ENCODE measurements at places on chromosomes 3 and 15.

DNA sequence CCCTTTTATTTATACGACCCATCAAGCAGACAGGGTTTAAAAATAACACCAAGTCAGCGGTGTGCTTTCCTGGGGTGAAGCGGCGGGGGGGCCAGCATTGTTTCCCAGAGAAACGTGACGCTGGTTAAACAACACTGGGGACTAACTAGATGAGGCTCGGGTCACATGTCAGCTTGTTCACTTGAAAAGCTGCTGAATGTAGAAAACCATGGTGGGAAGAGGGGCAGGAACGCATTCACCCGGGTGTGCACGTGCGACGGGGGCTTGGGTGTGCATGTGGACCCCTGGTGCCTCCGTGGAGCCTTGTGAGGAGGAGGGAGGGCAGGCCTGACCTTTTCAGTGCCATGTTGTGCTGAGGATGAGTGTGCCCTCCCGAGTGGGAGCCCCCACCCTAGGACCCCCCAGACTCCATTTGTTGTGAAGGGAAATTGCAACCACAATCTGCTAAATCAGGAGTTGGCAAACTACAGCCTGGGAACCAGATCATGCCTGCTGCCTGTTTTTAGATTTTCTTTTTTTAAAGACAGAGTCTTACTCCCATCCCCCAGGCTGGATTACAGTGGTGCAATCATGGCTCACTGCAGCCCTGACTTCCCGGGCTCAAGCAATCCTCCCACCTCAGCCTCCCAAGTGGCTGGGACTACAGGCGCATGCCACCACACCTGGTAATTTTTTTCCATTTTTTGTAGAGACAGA is 70.4 kb upstream of the CMTM7 start:
- DNase-seq = no peak

GRCh38 chr3:97575742-97576141 is 188.8 kb upstream of the ARL6 start:
- no peak for DNase-seq

GRCh38 chr3:71254281-71255057 is 329.1 kb downstream of the FOXP1 start:
- no peak for DNase-seq

GRCh38 chr3:123444023-123444422 is 4.9 kb downstream of the ADCY5 start:
- no peak for DNase-seq

- no peak for DNase-seq
Observed at GRCh38 chr3:5292512-5292911, 105.0 kb downstream of the EDEM1 start.

- no peak for DNase-seq
Observed at GRCh38 chr3:132469326-132469725, 52.0 kb downstream of the DNAJC13 start.

DNA sequence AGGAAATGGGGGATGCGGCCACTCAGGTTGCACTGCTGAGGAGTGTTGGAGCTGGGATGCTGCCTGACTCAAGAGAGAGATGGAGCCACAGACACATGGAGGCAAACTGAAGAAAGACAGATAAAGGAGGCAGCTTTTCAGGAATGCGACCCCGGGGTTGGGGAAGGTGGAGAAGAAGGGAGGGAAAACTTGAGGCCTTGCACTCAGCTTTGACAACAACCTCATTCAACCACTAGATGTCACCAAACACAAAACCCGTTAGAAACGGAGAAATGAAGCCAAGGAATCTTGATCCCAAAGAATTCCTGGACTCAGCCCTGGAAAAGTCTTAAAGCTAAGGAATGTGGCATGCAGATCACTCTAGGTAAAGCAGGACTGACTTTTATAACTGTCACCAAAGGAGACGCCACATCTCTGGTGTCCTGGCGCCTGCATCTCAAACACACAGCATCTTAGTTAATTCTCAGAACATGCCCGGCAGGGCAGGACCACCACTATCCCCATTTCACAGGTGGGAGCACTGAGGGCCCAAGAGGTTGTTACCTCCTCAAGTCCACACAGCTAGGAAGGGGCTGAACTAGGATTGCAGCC is 59.6 kb upstream of the LMCD1 start:
- no peak for DNase-seq

DNA sequence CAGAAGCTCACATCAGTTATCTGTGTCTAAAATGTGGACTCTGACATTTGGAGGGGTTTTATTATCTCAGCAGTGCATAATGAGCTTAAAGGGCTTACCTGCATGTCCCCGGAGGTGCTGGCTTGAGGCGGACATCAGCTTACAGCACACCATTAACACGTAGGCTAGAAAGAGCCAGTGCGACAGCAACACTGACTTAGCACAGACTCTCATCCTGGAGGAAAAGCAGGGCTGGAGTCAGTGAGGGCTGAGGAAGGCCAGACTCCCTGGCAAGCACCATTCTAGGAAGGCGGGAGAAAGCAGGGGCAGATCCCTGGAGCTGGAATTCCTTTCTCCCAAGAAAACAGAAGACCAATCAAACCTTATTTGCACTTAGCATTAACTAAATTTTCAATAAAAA is 51.7 kb downstream of the TAFA4 start:
- no peak for DNase-seq

DNA sequence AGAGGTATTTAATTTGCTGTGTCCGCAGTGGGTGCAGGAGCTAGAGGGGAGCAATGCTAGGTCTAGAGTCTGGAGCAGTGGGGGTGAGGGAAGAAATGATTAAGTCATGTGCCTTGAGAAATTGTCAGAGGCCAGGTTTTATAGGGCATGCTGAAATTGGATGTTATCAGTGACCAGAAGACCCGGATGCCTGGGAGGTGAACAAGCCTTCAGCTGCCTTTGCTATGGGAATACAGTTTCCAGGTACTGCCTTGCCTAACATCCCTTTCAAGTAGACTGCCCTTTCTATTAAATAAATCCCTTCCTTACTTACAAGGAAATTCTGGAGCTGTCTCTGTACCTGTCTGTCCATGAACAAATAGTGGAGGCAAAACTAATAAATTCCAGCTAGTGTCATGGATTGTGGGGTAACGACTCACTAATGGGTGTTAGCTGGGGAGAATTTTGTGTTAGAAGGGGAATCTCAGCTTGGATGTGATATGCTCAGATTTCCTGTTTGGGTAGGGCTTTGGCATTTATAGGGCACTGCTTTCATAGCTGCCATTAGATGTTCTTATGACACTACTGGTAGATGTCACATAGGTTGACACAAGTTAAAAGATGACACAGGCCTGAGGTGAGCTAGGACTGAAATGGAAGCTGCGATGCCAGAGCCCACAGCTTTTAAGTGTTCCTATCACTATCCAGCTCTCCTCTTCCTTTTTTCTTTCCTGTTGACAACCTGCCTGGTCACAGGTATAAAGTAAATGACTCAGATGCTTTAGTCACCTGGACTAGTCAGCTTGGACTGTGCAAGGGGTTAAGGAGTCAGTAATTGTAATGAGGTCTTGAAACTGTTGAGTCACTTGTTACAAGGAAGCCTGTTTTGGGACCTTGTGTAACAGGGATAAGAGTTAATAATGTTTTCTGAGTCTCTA is 21.3 kb downstream of the CHD2 start:
- no peak for DNase-seq

DNA sequence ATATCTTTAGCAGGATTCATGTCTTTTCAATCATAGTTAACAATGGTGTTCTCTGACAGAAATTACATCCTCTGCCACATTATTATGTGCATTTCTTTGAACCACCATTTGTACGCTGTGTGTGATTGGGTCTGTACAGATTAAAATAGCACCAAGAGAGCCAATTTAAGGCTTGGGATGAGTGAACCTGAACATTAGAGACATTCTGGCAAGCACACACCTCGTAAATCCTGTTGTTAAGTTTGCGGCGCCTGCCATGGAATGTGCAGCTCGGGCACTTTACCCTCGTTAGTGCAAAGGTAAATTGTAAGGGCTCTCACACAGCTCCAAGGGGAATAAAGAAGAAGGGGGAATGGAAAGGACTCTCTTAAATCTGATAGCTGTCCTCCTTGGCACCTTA is 482.4 kb upstream of the DPPA4 start:
- DNase-seq = no peak

DNA sequence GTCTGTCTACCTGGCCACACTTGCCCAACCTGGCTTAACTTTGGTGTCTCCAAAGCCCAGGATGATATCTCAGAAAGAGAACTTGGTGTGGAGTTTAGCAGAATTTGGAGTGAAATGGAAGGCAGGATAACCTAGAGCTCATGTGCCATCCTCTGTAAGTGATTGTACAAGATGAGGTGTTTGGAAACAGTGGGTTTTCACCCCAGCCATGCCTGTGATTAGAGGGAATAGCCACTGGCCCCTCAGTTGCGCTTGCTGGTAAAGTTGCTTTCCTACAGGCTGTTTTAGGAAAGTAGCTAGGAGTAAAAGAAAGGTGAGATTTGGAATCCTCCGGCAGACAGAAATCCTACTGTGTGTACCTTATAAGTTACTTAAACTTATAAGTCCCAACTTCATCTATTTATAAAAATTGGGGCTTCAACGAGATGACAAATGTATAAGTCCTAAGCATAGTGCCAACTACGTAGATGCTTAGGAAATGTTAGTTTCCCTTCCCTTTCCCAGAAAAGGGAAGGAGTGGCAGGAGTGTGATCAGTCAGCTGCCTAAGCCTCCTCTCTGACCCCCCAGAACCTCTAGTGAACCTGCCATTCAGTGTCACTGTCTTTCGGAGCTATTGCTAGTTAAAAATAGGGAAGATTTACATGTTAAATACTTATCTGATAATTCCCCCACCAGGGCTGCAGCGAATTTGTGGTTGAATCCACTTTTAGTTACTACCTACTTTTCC is 13.4 kb upstream of the BMF start:
- DNase-seq = no peak

- DNase-seq = no peak
Observed at GRCh38 chr15:65638681-65639089, 16.9 kb downstream of the SLC24A1 start.

DNA sequence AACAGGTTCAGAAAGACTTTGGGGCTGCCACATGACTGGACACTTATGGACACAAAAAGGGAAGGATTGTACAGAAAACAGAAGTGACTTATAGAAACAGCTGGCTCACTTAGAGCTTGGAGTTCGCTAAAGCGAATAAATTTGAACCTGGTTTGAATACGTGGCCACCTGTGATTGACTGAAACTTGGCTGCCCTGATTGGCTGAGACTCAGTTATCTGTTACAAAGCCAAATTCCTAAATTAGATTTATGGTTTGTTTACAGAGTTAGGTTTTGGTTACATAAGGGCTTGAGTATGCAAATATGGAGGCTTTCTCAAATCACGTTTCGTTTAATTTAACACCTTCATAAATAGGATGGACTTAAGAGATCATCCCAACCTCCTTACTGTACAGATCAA is 270.2 kb downstream of the THSD4 start:
- no peak for DNase-seq

- DNase-seq = no peak
Observed at GRCh38 chr3:119457246-119457645, 6.2 kb downstream of the TMEM39A start.
